Aorta (tissue), 5 donors: ENCODE measurements at places on chromosomes 13 and 19. TPM values are rescaled to one million over a fixed set of nuclear protein-coding genes. Genes with fewer than 3 reads are reported as not detected.

The IGFL3 gene
- not detected for total RNA-seq

The ZNF260 gene
- 7.2 TPM for total RNA-seq

The BRCA2 gene
- 3.2 TPM for total RNA-seq

The CLDND2 gene
- total RNA-seq: 0.87 TPM

The RNF225 gene
- not detected for total RNA-seq

The SULT2A1 gene
- not detected for total RNA-seq
